ENCODE measurements at places on chromosomes 1 and 21.
A peak's percentile ranks its signal among the peaks of the same experiment; 100 is the strongest.

GRCh38 chr1:114453361-114453784, 57.6 kb downstream of the TRIM33 start:
- no peak for DNase-seq

DNA sequence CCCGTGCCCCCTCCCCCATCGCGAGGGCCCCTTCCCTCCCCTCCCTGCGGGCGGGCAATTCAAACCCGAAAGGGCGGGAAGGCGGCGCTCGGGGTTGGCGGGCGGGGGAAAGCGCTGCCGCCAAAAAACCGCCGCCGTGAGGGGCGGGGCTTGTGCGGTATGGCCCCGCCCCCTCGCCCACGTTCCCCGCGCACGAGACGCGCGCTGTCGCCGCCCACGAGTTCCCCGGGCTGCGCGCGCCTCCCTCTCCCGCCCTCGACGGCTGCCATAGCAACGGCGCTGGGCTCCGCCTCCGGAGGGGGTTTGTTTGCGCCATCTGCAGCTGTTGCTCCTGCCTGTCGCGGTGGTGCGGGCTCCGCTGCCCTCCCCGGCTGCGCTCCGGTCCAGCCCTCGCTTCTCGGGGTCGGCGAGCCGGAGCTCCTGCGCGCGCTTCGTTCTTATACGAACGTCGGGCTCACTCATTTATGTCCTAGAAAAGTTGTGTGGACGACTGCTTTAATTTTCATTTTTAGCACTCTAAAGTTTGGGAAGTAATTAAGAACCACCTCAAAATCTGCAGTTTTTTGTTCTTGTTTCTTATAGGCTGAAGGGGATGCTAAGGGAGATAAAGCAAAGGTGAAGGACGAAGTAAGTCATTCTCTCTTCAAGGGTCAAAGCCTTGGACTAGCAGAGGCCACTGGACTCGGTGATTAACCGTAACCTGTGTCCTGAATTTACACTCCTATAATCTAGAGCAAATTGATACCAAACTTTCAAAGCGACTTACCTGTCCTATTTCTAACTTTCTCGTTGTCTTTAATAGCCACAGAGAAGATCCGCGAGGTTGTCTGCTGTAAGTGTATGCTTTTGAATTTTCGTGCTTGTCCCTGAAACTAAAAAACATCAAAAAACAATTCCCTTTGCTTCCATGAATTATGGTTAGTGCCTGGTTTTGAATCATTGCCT, 933 bp downstream of the HMGN2 start:
- peak; percentile 87 for DNase-seq

- no peak for DNase-seq
Measured at GRCh38 chr1:214416858-214417257, 134.5 kb downstream of the PTPN14 start.

GRCh38 chr1:172448995-172449584, 5.2 kb upstream of the PIGC start:
- DNase-seq: no peak

DNA sequence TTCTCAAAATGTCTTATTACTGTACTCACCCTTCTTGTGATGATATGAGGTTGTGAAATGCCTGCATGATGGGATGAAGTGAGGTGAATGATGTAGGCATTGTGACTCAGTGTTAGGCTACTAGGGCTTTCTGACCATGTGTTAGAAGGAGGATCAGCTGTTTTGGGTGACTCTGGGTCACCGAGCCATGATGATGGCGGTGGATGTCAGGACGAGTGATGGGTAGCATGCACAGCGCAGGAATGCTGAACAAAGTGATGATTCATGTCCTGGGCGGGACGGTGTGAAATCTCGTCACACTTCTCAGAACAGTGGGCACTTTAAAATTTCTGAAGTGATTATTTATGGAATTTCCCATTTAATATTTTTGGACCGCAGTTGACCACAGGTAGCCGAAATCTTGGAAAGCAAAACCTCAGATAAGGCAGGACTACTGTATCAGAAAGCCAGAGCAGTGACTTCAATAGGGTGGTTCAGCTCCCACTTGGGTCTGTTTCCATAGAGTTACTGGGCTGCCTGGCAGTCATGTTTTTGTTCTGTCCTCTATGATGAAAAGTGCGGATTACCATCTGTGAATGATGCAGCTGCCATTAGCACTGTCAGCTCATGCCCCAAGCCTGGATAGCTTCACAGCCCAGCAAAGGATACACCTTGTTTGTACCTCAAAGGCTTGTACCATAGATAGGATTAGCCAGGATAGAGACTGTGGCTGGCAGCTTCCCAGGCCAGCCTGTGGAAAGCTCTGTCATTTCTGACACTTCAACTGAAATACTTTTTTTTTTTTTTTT, 26.6 kb downstream of the IL6R start:
- peak; percentile 54 for DNase-seq

GRCh38 chr1:226063977-226064815, 1.7 kb downstream of the H3-3A start:
- DNase-seq: no peak

GRCh38 chr1:60672449-60672848, 409.9 kb upstream of the NFIA start:
- DNase-seq: no peak

DNA sequence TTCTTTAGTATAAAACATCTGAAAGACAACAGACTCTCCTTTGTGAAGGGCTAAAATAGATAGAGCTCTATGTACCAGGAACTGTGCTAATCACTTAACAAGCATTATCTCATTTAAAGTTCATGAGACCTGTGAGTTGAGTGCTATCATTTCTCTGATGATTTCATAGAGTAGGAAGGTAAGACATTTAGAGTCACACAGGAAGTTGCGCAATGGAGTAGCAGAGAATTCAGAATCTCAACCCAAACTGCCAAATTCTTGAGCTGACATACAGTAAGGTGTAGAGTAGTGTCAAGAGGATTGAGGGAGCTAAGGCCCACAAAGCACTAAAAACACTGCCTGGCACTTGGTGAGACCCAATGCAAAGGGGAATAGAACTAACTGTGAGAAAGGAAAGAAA, 384.3 kb downstream of the NTNG1 start:
- DNase-seq: no peak

DNA sequence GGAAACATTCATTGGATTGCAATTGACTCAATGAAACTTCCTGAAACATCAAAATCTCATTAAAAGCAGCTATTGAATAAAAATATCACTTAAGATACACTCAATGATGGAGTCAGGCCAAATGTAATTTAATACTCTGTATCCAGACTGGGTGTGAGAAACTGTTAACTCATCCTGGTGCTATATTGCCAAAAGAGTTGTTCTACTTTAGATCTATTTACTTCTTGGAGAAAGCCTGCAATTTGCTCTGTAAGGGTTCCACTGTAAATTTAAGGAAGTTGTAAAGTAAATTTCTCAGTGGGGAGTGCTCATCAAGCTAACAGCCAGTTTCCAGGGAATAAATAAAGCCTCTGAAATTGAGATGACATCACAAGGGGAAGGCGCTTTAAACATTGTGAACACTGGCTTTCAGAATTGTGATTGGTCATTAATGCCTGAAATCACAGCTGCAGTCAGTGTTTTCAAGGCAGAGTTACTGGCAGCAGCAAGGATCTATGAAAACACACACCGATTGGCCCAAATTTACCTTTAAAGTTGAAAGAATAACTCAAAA, 91.4 kb downstream of the OLFM3 start:
- no peak for DNase-seq

GRCh38 chr21:25508364-25508763, 98.9 kb downstream of the MRPL39 start:
- no peak for DNase-seq

DNA sequence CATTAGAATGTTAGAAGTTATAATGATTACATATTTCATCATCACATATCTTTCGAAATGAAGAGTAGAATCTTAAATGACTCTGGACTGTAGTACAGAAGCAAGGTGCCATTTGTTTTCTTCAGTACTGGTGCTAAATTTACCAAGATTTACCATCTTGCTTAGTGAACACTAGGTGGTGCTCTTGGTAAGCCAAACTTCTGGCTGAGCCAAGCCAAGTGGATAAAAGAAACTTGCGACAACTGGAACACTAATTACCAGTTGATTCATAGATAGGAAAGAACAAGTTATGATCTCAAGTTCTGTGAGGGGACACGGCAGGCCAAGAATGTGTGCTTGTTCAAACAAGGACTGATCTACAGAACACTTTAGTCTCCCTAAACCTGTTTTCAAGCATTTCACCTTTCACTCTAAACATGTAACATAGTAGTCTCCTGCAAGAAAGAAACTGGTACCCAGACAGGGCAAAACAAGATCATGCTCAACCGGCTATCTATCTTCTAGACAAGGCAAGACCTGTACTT, 19.8 kb downstream of the SPRTN start:
- DNase-seq: peak; percentile 39

DNA sequence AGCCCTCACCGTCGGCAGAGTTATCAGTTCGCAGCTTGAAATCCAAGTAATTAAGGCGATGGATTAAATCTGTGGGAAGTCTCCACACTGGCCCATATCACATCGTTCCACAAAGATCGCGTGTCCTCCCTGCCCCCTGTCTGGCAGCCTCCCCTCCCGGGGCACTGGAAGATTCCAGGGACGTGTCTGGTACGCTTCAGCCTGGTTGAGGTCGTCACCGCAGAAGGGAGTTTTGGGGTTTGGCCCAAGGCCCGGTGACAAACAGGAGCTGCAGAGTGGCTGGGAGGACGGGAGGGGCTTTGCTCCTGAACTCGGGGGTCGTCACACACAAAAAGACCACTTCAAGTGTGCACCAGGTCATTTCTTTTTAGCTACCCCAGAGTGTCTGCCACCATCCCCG, 51.1 kb downstream of the PRDM16 start:
- DNase-seq: no peak

GRCh38 chr1:70866542-70867264, 180.9 kb downstream of the PTGER3 start:
- no peak for DNase-seq

- DNase-seq: no peak
Measured at GRCh38 chr1:3052501-3052900, 16.5 kb upstream of the PRDM16 start.

- no peak for DNase-seq
Measured at GRCh38 chr1:181040284-181040865, 6.6 kb downstream of the MR1 start.

- DNase-seq: no peak
Measured at GRCh38 chr1:225482421-225482950, 54.6 kb upstream of the LBR start.

- no peak for DNase-seq
Measured at GRCh38 chr1:182698971-182699370, 14.6 kb upstream of the RGS8 start.
